ENCODE measurements at places on chromosomes 13 and 19. TPM values are rescaled to one million over a fixed set of nuclear protein-coding genes. Genes with fewer than 3 reads are reported as not detected.

Gene VAV1
- 1.6 TPM for total RNA-seq

Gene ASF1B
- total RNA-seq = 2.8 TPM

Gene BST2
- total RNA-seq = 1.6 TPM

Gene RASGRP4
- total RNA-seq = not detected

Gene ZNF492
- 5.6 TPM for total RNA-seq

Gene C19orf47
- total RNA-seq = 18.2 TPM

Gene APC2
- total RNA-seq = 276 TPM

Measured in parietal lobe (tissue), 2 donors.